ENCODE measurements at places on chromosomes 16 and 17.

GRCh38 chr16:27335349-27336053 lies 21.7 kb downstream of the IL4R start:
- DNase-seq: no peak

GRCh38 chr17:28326114-28326513 lies 7.1 kb downstream of the TMEM97 start:
- no peak for DNase-seq

DNA sequence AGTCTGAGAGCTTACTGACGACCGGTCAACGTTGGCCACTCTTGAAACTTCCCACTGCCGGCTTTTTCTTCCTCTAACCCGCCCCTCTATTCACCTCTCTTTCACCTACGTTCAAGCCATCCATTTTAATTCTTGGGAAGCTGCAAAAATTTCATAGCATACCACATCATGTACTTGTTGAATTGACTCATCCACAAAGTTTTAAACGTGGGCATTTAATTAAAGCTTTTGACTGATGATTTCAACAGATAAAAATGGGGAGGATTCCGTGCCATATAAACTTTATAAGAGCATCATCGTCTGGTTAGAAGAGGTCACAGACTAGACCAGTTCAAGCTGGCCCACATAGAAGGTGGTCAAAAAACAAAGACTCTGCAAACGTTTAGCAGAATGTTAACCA lies 22.5 kb downstream of the VPS53 start:
- no peak for DNase-seq

DNA sequence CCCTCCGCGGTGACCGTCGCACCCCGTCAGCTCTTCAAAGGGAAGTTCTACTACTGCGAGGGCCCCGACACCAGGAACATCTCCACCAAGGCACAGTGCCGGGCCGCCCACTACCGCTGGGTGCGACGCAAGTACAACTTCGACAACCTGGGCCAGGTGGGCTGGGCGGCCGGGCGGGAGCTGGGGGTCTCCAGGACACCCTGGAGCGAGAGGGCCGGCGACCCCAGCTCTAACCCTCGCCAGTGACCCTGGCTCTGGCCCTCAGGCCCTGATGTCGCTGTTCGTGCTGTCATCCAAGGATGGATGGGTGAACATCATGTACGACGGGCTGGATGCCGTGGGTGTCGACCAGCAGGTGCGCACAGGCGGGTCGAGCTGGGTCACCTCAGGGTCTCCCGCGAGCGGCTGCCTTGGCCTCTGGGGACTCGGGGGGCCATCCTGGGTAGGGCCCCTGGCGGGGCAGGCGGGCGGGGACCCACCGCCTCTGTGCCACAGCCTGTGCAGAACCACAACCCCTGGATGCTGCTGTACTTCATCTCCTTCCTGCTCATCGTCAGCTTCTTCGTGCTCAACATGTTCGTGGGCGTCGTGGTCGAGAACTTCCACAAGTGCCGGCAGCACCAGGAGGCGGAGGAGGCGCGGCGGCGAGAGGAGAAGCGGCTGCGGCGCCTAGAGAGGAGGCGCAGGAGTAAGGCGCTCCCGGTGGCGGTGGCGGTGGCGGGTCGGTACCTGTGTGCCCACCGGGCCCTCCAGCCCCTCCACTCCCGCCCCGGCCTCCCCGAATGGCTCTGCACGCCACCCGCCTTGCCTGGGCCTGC lies 13.4 kb downstream of the TPSG1 start:
- no peak for DNase-seq

DNA sequence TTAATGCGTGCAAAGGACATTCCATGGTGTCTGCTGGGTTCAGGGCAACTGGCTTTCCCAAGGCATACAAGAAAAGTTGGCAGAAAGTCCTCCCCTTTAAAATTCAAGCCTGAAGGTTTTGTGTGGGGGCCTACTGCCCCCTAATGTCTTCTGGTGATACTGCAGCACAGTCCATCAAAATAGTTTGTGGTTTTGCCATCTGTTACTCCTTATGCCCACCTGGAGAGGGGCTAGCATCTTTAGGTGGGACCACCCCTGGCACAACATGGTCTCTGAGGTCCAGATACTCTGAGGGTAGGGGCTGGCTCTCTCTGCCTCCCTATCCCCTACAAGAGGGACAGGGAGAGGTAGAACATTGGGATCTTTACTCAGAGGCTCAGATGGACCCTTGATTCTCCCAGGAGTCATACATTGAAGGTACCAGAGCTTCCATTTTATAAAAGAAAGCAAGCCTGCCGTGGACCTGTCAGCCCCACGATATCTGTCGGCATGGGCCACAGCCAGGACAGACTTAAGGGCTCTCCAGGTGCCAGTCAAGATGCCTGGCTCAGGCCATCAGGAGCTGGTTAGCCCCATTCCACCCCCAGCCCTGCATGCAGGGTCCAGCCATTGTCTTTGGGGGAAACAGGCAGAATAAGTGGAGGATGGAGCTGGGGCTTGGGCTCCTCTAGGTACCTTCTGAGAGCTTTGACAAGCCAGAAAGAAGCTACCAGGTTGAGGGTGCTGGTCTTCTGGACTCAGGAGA lies 6.3 kb downstream of the ESRP2 start:
- DNase-seq: no peak

DNA sequence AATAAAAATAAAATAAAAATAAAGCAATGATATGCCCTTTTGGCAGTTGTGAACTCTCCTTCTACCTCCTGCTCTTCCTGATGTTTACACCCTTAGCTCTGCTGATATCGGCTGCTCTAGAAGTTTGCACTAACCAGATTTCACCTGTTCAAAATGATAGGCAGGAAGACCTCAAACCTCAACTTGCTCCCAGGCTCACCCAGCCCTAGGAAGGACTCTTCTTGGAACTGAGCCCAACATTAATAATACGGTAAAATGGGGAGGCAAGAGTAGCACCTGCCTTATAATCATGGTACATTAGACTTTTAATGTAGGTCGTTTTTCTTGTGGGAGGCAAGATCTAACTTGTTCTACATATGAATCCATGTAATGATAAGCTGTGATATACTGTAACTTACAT lies 61.2 kb upstream of the MED13 start:
- DNase-seq: no peak

- no peak for DNase-seq
These were observed 817.8 kb upstream of the KIF2B start for GRCh38 chr17:53004902-53005301.

DNA sequence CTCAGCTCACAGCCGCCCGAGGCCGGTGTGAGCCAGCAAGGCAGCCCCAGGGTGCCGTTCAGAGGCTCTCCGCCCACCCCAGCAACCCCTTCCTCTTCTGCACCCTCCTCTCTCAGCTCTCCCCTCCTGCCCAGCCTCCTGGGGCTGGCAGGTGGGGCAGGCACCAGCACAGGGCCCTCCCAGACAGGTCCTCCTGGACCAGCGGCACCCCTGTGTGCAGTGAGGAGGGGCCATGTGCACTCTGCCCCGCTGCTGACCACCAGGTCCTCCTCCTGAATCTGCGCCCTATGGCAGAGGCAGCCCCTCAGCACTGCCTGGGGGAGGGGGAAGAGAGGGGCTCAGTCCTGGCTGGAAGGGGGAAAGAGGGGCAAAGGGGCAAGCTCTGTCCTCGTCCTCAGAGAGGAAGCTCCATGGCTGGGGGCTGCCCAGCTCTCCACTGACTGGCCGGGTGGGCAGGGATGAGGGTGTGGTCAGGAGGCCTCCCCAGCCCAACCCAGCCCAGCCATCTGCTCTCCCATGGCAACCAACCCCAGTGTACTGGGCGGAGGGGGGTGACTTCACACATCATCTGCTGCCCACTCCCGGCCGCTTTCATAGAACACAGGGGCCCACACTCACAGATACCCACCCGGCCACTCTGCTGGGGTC lies 5.4 kb upstream of the BCAR1 start:
- no peak for DNase-seq

DNA sequence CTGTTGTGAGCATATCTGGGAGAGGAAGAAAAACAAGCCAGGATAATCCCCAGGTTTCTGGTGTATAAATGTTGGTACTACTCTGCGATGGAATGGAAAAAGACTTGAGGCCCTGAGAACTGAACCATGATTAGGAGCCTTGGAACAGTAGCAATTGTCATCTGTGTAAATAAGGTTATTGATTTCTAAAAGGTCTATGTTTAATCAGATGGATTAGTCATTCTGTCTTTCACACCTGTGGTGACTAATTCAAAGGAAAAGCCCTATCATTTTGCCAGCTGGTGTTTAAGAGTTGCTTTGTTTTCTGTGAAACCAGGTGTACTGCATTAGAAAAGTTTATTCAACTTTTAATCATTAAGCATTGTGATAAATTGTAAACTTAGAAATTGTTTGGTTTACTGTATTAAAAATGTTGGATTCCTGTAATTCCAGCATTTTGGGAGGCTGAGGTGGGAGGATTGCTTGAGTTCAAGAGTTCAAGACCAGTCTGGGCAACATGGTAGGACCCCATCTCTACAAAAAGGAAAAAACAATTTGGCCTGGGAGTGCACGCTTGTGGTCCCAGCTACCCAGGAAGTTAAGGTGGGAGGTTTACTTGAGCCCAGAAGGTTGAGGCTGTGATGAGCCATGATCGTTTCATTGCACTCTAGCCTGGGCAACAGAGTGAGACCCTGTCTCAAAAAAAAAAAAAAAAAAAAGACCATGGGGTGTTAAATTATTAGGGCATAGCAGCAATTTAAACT lies 29.0 kb upstream of the KPNB1 start:
- no peak for DNase-seq

- DNase-seq: no peak
These were observed 953.9 kb downstream of the CDH11 start for GRCh38 chr16:64167936-64168335.

GRCh38 chr17:78774453-78774852 lies 7.6 kb downstream of the CYTH1 start:
- DNase-seq: no peak

- no peak for DNase-seq
These were observed 191.4 kb downstream of the SLC39A11 start for GRCh38 chr17:72901083-72901482.

DNA sequence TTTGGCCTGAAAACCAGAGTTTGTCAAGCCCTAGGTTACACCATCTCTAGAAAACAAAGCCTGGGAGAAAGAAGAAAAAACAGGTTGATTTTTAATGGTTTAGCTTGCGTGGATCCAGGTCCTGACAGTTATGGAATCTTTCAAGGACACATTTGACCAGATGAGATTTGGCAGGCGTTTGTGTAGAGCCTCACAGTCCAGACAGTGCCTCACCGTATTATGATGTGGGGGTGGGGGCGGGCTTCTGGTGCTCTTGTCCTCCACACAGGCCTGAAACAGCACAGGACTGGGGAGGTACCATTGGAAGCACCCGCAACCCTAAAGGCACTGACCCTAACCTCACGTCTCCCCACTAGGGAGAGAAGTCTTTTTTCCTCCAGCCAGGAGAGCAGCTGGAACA lies 19.6 kb downstream of the MVP start:
- no peak for DNase-seq

DNA sequence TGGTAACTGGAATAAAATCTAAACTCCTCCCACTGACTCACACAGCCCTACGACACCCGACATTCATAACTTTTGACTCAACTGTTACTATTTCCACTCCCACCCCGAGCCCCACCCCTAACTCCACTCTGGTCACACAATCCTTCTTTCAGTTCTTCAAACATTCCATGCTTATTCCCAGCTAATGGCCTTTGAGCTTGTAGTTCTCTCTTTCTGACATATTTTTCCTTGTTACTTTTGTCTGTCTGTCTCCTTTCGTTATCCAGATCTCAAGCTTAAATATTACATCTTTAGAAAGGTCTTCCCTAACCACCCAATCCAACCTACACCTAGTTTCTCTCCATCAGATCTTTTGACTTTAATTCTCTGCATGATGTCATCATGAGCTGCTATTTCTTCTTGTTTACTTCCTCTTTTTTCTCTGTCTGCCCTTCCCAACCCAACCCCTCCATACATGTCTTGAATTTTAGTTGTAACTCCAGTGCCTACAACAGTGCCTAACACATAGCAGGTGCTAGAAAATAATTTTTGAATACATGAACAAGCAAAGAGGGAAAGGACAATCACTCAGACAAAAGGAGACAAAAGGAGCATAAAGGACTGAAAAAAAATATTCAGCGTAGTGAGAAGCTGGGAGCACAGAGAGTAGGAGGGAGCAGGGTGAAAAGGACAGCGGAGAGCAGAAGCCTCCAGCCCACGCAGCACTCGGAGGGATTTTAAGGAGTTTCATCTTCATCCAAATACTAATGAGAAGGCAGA lies 65.2 kb upstream of the SMIM36 start:
- DNase-seq: no peak

DNA sequence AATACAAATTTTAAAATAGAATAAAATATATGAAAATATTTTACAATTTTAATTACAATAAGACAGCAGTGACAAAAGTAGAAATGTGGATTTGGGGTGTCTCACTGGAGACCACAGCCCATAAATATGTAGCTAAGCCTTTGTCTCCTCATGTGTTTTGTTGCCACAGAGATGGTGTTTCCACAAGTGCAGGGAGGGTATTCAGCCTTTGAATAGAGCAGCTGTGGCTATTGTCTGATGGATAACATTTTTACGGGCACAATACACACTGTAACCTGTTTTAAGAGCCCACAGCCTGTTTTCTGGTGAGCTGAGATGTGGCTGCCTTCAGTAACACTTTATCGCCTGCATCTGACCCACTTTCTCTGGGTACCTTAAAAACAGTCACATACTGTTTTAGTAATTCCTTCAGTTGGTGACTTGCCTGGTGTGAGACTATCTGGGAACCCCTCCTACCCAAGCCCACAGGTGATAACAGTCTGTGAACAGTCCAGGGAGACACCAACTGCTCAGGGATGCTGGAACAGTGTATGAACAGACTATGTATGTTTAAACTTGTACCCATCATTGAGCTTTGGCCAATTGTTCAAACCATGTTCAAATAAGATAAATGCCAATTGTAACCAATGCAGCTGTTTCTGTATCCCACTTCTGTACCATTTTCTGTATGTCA lies 7.8 kb upstream of the AHSP start:
- no peak for DNase-seq

- no peak for DNase-seq
These were observed 545.3 kb upstream of the SALL1 start for GRCh38 chr16:51696376-51696775.

DNA sequence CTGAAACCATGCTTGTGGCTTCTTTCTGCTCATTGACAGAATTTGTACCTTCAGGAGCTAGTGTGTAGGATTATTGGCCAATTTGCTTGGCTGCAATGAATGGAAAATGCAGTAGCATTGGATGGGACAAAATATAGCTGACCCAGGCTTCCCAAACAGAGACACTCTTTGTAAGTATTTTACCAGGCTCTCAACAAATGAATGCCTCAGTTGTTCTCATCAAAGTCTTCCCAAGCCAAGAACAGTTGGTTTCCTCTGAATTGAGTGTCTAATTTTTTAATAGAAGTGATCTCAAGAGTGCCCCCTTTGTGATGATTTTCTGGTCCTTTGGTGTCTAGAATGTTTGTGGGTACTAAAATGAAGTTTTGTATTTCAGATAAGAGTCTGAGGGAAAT lies 140.9 kb downstream of the SHISA9 start:
- DNase-seq: no peak

DNA sequence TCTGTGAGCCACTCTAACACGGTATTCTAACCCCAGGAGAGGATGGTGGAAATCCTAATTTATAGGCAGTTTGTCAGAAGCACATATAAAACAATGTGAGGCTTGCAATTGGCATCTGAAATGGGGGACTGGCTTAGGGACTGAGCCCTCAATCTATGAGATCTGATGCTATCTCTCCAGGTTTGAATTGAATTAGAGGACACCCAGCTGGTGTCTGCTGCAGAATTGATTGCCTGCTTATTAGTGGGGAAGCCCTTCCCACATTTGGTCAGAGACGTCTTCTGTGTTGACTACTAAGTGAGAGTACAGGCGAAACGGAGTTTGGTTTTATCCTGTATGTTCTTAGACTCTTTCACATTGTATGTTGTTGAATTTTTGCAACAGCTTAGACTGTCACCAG lies 13.6 kb upstream of the TMIGD1 start:
- DNase-seq: no peak

- DNase-seq: no peak
These were observed 47.7 kb downstream of the CFDP1 start for GRCh38 chr16:75385507-75386152.

- DNase-seq: no peak
These were observed 361.6 kb downstream of the GRIN2A start for GRCh38 chr16:9820476-9821246.
